Naive thymus-derived CD8-positive, alpha-beta T cell (primary cell): ENCODE measurements at places on chromosomes 5 and 9. TPM values are rescaled to one million over a fixed set of nuclear protein-coding genes. Genes with fewer than 3 reads are reported as not detected.

DNA sequence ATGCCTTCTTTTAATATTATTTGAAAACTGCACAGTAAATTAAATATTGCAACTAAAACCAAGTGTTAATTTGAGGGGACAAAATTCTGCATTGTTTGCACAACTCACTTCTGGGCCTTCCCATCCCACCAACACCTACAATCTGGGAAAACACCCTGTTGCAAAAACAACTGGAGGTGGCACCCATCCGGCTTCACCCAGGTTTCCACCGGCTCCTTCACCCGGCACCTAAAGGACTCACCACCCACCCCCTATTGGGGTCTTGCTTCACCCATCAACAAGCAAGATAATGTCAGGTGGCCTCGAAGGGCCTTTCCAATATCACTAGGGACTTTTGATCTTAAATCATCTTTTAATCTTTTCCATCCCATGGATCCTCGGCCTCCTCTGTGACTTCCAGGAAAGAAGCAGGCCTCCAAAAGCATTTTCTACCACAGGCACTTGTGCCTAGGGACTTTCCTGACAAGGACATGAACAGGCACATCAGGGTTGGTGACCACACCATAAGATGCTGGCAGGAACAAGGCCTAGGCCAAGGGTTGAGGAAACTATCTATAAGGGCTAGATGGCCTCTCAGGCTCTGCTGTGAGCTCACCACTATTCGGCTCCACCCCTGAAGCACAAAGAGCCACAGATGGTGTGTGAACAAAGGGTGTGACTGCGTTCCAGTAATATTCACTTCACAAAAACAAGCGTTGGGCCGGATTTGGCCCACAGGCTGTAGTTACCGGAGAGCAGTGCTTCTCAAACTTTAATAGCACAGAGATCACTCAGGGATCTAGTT, 205.1 kb downstream of the AUH start:
- H3K27ac ChIP-seq: no peak overlapping the region
- no peak for DNase-seq
- H3K4me3 ChIP-seq: no peak overlapping the region
- H3K4me1 ChIP-seq: peaks cover 20% of the 10 kb centered on the region

GRCh38 chr5:113480243-113480642, 8.0 kb downstream of the MCC start:
- DNase-seq: no peak
- H3K27me3 ChIP-seq: peaks cover 17% of the 10 kb centered on the region
- no peaks in the 10 kb centered on the region for H3K36me3 ChIP-seq
- no peaks in the 10 kb centered on the region for H3K4me1 ChIP-seq
- H3K27ac ChIP-seq: no peak overlapping the region

The SEMA5A gene
- total RNA-seq: not detected

DNA sequence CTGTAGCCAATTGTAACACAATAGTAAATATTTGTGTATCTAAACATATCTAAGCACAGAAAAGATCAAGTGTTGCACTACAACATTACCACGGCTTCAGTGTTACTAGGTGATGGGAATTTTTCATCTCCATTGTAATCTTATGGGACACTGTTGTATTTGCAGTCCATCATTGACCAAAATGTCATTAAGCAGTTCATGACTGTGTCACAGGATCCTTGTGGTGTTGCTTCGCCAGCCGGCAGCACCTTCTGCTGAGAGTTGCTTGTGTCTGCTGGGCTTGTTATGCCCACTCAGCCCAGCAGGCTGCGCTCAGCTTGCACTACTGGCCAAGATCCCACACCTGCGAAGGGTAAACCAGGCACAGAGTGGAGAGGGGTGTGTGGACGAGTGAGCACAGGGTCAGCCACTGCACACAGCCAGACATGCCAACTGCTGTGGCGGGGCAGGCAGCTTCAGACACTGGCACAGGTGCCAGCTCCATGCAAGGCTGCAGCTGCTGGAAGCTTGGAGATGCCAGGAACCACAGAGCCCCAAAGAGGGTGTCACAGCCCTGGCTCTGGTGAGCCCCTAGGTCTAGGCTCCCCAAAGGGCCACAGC, 273.7 kb downstream of the CETN3 start:
- H3K36me3 ChIP-seq: no peaks in the 10 kb centered on the region
- H3K4me1 ChIP-seq: peaks cover 7% of the 10 kb centered on the region
- no peak for DNase-seq
- H3K4me3 ChIP-seq: no peak overlapping the region
- H3K27me3 ChIP-seq: peaks cover 9% of the 10 kb centered on the region
- no peak overlapping the region for H3K27ac ChIP-seq

DNA sequence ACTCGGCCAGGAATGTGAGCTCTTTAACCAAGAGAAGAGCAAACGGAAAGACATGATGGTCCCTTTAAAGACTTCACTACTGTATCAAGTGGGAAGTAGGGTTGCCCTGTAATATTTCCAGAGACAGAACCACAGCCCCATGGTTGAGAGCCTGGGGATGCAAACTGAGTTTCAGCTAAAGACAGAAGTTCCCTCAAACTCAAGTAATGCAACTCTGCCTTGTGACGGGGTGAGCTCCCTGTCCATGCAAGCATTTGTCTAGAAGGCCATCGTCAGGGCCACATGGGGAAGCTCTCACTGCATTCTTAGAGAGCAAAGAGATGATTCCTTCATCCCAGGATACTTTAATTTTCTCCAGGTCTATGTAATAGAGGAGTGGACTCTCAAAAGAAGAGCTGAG, 82.8 kb downstream of the INSYN2B start:
- no peaks in the 10 kb centered on the region for H3K27me3 ChIP-seq
- H3K36me3 ChIP-seq: peaks cover 36% of the 10 kb centered on the region

The LCN12 gene
- 2.6 TPM for total RNA-seq

GRCh38 chr5:180644129-180644824, 5.1 kb downstream of the FLT4 start:
- H3K36me3 ChIP-seq: no peaks in the 10 kb centered on the region
- peaks cover 5% of the 10 kb centered on the region for H3K4me1 ChIP-seq
- no peak for DNase-seq
- H3K27me3 ChIP-seq: peaks cover 10% of the 10 kb centered on the region

DNA sequence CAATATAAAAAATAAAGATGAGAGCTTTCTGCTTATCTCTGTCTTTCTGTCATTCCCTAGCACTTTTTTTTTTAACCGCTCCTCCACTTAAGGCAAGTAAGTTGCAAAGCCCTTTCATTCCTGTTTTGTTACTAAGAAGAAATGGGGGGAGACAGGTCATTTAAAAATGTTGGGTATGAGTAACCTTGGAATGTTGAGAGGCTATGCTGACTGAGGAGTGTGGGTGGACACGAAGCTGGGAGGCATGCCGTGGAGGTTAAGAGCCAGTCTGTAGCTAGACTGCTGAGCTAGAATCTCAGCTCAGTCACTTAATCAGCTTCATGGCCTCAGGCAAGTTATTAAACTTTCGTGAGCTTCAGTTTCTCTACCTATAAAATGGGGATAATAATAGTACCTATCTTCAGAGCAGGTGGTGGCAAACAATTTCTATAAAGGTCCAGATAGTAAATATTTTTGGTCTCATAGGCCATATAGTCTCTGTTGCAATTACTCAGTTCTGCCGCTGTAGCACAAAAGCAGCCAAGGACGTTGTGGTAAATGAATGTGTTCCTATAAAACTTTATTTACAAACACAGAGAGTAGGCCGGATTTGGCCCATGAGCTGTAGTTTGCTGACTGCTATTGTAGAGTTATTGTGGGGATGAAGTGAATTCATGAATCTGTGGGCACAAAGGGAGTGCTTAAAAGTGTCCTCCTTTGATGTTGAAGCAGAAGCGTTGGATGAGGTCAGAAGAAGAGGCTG, 220.0 kb downstream of the GABBR2 start:
- H3K27ac ChIP-seq: no peak overlapping the region
- no peaks in the 10 kb centered on the region for H3K36me3 ChIP-seq
- no peak overlapping the region for H3K4me3 ChIP-seq
- no peaks in the 10 kb centered on the region for H3K4me1 ChIP-seq
- no peak for DNase-seq
- peaks cover 22% of the 10 kb centered on the region for H3K27me3 ChIP-seq

GRCh38 chr5:101103874-101104273, 200.8 kb upstream of the ST8SIA4 start:
- no peaks in the 10 kb centered on the region for H3K27me3 ChIP-seq
- no peak overlapping the region for H3K4me3 ChIP-seq
- H3K36me3 ChIP-seq: no peaks in the 10 kb centered on the region
- H3K27ac ChIP-seq: no peak overlapping the region
- H3K4me1 ChIP-seq: no peaks in the 10 kb centered on the region

DNA sequence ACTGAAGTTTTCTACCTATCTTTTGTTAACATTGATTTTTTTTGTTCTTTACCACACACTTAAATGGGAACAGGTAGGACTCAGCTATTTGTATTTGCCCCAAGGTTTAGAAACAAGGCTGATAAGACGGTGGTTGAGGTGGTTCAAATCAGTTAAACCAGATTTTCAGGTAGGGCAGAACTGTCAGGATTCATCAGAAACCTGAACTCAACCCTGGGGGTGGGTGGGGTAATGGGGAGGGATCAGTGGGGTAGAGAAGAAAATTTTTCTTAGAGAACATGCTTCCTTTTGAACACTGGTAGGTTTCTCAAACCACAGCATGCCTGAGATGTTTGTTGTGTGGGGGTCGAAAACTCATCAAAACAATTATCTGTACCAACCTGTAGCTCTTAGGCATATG, 113.0 kb downstream of the BASP1 start:
- H3K4me1 ChIP-seq: no peaks in the 10 kb centered on the region
- no peaks in the 10 kb centered on the region for H3K36me3 ChIP-seq
- no peak overlapping the region for H3K4me3 ChIP-seq

- no peak overlapping the region for H3K27ac ChIP-seq
- H3K36me3 ChIP-seq: no peaks in the 10 kb centered on the region
- no peak for DNase-seq
- H3K4me3 ChIP-seq: no peak overlapping the region
- H3K4me1 ChIP-seq: no peaks in the 10 kb centered on the region
- no peaks in the 10 kb centered on the region for H3K27me3 ChIP-seq
Observed at GRCh38 chr5:34530637-34531036, 125.5 kb upstream of the RAI14 start.

The NUTM2F gene
- not detected for total RNA-seq

GRCh38 chr5:108862211-108862610, 114.5 kb downstream of the FER start:
- no peaks in the 10 kb centered on the region for H3K4me1 ChIP-seq
- no peaks in the 10 kb centered on the region for H3K27me3 ChIP-seq
- H3K36me3 ChIP-seq: peaks cover 30% of the 10 kb centered on the region
- no peak for DNase-seq
- no peak overlapping the region for H3K4me3 ChIP-seq

GRCh38 chr9:23596913-23597634, 229.0 kb downstream of the ELAVL2 start:
- H3K27ac ChIP-seq: no peak overlapping the region
- H3K4me1 ChIP-seq: no peaks in the 10 kb centered on the region
- H3K36me3 ChIP-seq: no peaks in the 10 kb centered on the region
- no peaks in the 10 kb centered on the region for H3K27me3 ChIP-seq

DNA sequence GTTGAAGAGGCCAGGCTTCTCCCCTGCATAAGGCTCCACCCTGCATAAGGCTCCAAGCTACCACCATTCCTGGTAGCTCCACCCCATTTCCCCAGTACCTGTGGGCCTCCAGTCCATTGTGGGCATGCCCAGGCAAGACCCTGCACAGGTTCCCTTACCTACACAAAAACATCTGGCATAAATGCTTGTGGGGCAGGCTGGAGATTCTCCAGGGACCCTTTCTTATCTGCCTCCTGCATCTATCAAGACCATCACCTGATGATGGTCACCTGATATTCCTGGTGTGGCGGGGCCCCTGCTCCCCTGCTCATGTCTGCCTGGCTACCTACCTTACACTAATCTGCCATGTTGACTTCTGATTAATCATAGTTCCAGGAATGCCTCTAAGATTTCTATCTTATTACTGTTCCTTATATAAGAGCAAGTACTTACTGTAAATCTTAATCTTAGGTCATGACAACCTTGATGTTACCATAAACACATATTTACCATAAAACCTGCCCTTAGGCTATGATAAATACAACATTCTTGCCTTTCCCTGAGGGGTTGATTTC, 41.0 kb downstream of the FGD3 start:
- H3K4me3 ChIP-seq: peak overlapping the region; percentile 34
- peak overlapping the region; percentile 94 for H3K27ac ChIP-seq
- H3K27me3 ChIP-seq: no peaks in the 10 kb centered on the region
- peaks cover 91% of the 10 kb centered on the region for H3K4me1 ChIP-seq

DNA sequence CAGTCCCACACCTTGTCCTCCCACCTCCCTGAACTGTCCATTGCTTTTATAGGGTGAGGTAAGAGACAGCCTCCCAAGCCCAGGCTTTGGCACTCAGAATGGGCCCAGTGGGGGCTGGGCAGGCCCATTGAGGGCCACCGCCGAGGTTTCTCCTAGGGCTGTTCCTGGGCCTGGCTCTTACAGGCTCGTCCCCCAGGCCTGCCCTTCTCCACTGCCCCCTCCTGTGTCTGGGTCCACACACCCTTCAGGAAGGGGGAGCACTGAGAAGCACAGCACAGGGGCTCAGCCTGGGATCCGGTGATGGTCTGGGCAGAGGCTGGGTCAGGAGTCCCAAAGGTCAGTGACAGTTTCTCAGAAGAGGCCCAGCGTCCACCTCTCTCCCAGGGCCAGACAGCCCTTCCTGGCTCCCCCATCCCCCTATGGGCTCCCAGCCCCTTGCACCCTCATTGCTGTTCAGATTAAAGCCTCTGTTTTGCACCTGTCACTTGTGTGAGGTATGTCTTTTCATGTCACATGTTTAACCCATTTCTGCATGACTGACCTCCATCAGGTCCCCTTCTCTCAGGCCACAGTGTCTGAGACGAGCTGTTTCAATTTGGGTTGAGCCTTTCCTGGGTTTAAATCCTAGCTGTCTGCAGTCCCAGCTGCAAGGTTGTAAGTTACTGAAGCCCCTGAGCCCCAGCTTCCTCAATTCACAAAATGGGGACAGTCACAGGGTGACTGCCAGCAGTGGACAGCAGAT, 29.4 kb downstream of the IER5L start:
- no peak overlapping the region for H3K4me3 ChIP-seq
- no peak for DNase-seq
- peaks cover 26% of the 10 kb centered on the region for H3K36me3 ChIP-seq
- H3K27me3 ChIP-seq: no peaks in the 10 kb centered on the region
- no peak overlapping the region for H3K27ac ChIP-seq

DNA sequence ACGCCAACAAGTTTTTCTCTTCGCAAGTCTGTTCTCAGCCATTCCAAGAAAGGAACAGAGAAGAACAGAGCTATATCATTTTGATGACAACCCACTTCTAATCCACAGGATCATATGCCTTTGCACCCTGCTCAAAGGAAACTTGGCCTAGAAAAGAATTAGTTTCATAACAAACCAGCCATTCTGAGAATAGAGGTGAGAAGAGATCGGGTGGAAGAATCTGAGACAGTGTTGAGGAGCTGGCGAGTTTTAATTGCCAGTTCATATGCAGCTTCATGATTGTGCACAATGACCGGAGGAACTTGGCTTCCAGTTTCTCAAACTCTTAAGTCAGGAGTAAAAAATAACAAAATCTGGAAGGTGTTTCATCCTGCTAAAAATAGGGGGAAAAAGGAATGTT, 380.0 kb downstream of the NR2F1-AS1 start:
- no peaks in the 10 kb centered on the region for H3K27me3 ChIP-seq
- H3K27ac ChIP-seq: no peak overlapping the region
- no peaks in the 10 kb centered on the region for H3K36me3 ChIP-seq
- H3K4me1 ChIP-seq: no peaks in the 10 kb centered on the region
- H3K4me3 ChIP-seq: no peak overlapping the region

- peaks cover 98% of the 10 kb centered on the region for H3K36me3 ChIP-seq
- H3K27ac ChIP-seq: peak overlapping the region; percentile 32
- no peak overlapping the region for H3K4me3 ChIP-seq
- no peaks in the 10 kb centered on the region for H3K27me3 ChIP-seq
- no peaks in the 10 kb centered on the region for H3K4me1 ChIP-seq
Observed at GRCh38 chr9:438961-439768, 224.5 kb downstream of the DOCK8 start.

GRCh38 chr5:94575196-94575595, 43.2 kb downstream of the KIAA0825 start:
- no peaks in the 10 kb centered on the region for H3K27me3 ChIP-seq
- no peaks in the 10 kb centered on the region for H3K36me3 ChIP-seq
- H3K27ac ChIP-seq: no peak overlapping the region
- DNase-seq: no peak
